Heart right ventricle (tissue), 16 donors: ENCODE measurements at places on chromosomes 13 and 19. TPM values are rescaled to one million over a fixed set of nuclear protein-coding genes. Genes with fewer than 3 reads are reported as not detected.

Gene REEP6
- total RNA-seq: 3.9 TPM

Gene CFD
- 69.5 TPM for total RNA-seq

Gene CYP4F11
- total RNA-seq: not detected

Gene ZNF480
- 16.6 TPM for total RNA-seq

Gene YJEFN3
- 2.2 TPM for total RNA-seq

Gene S1PR5
- 0.36 TPM for total RNA-seq

Gene PLIN5
- total RNA-seq: 76.6 TPM

Gene ACP5
- total RNA-seq: 1.8 TPM

Gene CD79A
- not detected for total RNA-seq

Gene TNPO2
- total RNA-seq: 38.3 TPM

Gene CEACAM8
- total RNA-seq: not detected

Gene RGCC
- total RNA-seq: 18.8 TPM

Gene CPB2
- total RNA-seq: not detected

Gene VSIG10L
- total RNA-seq: 0.53 TPM

Gene NCR1
- total RNA-seq: not detected

Gene DMKN
- 5.6 TPM for total RNA-seq

Gene ACP7
- total RNA-seq: not detected

Gene ZNF226
- 19.9 TPM for total RNA-seq

Gene ZNF555
- 9.8 TPM for total RNA-seq

Gene POU4F1
- not detected for total RNA-seq
